Occipital lobe (tissue), 3 donors: ENCODE measurements at places on chromosomes 5 and 9.

GRCh38 chr9:137551264-137552021, at the start of gene MRPL41:
TSS of gene MRPL41 (plus strand) at chr9:137551879. CDS start at chr9:137552082, 203 bp downstream.
- peak; percentile 88 for DNase-seq

- DNase-seq = no peak
These were observed 2031.7 kb downstream of the EFNA5 start for GRCh38 chr5:105639068-105639467.

DNA sequence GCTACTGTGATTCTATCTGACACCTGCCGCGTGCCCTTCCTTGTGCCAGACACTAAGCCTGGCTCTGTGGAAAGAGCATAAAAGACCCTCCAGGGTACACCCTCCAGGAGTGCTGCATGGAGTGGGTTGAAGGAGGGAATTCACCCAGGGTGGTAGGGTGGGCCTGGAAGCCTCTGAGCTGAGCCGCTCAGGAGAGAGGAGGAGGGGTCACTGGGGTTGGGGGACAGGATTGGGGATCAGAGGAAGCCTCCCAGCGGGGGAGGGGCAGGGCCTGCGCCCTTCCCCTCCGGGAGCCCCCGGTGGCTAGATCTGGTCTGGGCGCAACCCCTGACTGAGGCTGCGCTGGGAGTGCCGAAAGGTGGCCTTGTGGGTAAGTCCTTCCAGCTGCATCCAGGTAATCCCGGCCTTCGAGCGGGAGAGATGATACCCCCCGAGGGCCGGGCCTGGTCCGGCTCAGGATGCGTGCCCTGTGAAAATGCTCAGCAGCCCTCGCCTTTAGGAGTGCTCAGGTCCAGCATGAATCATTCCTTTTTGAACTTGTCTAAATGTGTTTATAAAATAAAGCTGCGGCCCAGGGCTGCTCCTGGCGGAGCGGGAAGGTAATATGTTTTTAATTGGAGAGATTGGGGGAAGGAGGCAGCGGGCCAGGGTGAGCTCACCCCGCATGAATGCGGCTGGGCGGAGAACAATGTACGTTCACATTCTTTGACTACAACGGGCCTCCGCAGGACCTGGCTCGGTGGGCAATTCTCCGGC, 118.1 kb upstream of the SMIM23 start:
- no peak for DNase-seq

GRCh38 chr5:52898961-52899680, 90.0 kb upstream of the ITGA2 start:
- no peak for DNase-seq

DNA sequence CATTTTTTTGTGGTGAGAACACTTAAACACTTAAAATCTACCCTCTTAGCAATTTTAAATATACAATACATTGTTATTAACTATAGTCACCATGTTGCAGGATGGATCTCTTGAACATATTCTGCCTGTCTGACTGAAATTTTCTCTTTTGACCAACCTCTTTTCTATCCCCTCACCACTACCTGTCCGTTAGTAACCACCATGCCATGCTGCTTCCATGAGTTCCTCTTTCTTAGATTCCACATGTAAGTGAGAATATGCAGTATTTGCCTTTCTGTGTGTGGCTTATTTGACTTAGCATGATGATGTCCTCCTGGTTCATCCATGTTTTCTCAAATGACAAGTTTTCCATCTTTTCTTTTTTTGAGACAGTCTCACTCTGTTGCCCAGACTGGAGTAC, 48.5 kb upstream of the NAA35 start:
- no peak for DNase-seq

DNA sequence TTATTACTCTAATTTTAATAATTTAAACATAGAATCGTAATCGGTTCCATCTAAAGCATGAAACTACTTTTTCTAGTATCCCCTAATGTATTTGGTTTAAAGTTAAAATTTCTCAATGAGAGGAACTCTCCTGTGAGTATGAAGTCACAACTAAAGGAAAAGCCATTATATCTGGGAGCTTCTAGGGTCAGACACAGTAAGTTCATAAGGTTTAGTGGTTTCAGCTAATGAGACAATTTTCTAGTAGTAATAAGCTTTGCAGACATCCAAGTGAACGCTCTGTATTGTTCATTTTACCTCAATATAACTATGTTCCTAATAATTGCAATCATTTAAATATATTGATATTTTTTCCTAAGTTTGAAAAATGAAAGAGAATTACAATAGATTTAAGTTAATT, 364.4 kb upstream of the CDH9 start:
- DNase-seq = no peak

GRCh38 chr9:85577353-85577952, 164.3 kb downstream of the AGTPBP1 start:
- DNase-seq = no peak

DNA sequence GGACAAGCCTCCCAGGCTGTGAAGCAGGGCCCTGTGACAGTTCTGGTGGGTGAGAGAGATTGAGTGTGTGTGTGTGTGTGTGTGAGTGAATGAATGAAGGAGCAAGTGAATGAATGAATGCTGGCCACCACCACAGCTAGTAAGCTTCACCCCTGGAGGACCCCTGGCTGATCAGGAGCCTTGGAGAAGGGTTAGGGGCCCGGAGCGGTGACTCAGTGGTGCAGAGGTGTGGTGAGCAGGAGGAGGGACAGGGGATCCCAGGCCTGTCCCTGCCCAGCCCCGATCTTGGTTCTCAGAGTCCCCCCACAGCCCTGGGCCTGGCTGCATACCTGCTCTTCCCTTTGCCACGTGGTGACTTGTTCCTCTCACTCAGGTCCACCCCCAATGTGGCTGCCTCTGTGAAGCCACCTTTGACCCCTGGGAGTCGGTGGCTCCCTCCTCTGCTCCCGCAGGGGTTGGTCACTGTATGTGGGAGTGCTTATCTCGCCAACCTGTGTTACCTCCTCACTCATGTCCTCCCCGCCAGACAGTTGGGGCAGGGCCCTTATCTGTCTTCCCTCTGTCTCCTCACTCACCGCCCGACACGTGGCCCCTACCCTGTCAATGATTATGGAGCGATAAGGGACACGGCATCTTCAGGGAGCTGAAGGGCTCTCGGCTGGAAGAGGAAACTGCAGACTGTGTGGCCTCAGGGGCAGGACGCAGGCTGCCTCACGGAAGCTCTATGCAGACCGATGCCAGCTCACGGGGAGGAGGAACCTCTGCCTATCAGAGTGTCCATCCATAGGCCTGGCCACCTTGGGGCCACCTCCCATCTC, 99.9 kb upstream of the PITX1 start:
- no peak for DNase-seq

DNA sequence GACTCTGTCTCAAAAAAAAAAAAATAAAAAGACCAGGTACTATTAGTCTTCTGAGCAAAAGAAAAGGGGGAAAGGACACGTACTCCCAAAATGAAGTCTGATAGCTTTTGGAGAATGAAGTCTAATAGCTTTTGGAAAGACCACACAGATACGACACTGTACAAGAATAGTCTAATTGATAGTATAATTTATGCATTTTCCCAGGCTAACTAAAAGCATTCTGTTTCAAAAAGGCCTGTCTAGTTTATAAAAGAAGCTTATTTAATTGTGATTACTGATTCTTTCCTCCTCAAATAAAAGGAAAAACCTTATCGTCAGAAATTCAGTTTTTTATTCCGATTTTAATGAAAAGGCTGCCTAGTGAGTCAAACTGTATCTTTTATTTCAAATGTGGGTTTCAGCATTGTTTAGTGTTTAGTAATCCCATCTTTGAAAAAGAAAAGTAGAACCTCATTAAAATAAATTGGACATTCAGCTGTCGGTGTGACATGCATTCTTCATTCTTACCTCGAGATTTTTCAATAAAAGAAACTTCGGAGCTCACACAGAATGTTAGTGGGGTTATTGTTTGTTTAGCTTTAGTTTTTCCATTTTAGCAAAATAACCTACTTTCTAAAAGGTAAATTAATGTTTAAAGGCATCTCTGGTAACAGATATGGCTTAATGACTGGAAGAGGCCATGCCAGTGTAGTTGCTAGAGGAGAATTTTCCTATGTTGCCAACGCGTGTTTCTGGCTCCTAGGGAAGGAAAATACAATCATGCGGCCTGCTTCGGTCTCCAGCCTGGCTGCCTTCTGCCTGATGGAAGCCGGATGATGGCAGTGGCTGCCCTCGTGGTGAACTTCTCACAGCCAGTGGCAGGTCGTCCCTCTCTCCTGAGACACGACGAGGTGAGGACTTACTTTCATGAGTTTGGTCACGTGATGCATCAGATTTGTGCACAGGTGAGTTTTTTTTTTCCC, 70.0 kb downstream of the NLN start:
- peak; percentile 22 for DNase-seq

DNA sequence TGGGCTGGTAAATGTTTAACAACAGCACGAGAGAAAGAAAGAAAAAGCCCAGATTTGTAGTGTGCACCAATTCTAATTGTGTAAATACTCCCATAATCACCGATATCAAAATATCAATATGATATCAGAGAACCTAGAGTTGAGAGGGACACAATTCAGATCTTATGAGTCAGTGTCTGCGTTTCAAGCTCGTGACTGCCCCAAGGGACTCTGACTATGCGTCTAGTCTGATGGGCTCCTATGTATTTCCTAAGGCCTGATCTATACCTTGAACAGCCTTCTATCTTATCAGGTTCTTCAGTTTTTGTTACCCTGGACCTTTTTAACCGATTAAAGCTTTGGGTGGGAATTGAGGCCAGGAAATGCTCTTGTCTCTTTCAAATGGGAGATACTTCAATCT, 243.0 kb upstream of the SLC24A2 start:
- DNase-seq = no peak

DNA sequence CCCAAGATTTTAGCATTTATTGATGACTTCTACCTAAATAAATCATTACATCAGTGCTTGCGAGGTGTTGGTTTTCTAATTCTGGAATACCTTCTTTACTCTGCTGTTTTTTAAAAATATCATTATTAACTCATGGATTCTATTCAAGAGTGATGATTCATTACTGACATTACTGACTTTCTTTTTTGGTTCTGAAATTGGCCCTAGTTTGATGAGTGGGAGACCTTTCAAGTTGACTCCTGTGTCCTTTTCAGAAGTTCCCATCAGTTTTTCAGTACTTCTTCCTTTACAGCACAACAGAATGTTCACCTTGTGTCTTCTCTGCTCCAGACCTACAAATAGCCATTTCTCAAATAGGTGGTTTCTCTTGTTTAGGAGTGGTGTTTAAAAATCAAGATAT, 114.1 kb downstream of the PCSK5 start:
- no peak for DNase-seq

DNA sequence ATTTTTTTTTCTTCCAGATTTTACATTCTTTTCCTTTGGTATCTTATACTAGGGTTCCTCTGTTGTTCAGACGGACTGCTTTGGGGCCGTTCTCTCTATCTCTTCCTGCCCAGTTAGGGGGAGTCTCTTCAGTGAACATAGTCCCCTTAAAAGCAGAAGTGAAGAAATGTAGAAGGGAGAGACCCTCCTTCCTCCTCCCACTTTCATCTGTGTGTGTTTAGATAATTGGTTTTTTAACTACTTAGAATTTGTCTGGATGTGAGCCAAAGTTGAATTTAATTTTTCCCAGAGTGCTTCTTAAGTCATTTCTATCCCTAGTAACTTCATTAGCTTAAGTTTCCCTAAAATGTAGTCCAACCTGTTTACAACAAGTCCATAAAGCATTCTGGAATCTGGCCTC, 167.5 kb downstream of the HACD4 start:
- no peak for DNase-seq

GRCh38 chr5:17679597-17680203, 45.4 kb downstream of the TAF11L14 start:
- no peak for DNase-seq

DNA sequence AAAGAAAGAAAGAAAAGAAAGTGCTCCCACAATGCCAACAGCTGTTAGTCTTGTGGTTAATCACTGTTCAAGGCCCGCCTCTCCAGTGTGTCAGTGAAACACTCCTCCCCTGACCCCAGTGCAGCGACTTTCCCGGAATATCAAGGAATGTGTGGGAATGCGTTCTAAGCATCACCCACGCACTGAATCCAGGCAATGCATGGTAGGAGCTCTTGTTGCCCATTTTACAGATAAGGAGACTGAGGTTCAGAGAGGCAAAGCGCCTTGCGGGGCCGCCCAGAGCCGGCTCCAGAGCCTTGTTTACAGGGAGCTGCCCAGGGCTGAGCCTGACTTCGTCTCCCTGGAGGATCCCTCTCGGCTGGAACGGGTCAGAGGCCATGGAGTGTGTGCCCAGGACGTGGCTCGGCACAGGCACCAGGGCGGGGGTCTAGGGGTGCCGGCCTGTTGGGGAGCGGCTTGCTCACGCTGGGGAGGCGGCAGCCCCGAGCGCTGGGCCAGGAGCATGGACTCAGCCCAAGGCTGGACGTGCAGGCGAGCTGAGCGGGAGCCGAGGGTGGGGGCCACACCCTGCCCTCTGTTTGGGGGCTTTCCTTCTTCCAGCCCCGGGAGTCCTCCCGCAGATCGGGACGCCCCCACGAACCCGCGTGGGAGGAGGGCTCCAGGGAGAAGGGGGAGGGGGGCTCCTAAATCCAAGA, 823 bp downstream of the ST6GALNAC6 start:
- DNase-seq = no peak

DNA sequence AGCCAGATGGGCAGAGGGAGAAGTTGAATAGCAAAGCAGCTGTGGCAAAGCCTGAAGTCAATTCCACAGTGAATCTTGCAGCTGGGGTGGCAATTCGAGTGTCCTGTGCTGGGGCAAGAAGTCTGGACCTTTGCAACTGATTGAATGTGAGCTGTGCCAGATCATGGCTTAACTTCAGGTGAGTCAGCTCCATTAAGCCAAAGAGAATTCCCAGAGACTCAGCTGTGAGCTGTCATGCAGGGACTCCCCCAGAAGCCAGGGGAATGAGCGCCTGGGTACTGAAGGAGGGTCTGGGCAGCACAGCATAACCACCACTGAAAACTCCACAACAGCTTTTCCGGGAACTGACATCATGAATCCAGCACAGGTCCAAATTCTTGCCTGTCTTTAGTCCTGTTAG, 153.5 kb upstream of the TRPC7 start:
- DNase-seq = no peak

- DNase-seq = no peak
These were observed 23.2 kb downstream of the HK3 start for GRCh38 chr5:176875783-176876505.

- DNase-seq = no peak
These were observed 44.6 kb downstream of the WHRN start for GRCh38 chr9:114460513-114461199.

DNA sequence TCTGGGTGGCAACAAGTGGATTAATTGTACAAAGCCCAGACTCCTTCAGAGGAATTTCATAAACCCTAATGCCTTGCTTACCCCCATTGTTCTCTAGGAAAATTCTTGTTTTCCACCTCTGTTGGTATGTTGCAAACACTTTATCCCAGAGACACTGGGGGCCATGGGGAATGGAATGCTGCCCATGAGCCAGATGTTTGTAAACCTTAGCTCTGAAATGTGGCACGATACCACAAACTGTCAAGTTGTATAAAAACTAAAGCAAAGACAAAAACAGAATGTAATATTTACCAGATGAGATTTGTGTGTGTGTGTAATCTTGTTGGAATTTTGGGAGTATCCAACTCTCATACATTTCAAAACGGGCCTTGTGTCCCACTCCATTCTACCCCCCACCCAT, 465.0 kb downstream of the EBF1 start:
- DNase-seq = no peak

GRCh38 chr9:2634818-2635217, 13.2 kb downstream of the VLDLR start:
- no peak for DNase-seq
